AG04450 (cell line): ENCODE measurements at places on chromosomes 12 and 14.

DNA sequence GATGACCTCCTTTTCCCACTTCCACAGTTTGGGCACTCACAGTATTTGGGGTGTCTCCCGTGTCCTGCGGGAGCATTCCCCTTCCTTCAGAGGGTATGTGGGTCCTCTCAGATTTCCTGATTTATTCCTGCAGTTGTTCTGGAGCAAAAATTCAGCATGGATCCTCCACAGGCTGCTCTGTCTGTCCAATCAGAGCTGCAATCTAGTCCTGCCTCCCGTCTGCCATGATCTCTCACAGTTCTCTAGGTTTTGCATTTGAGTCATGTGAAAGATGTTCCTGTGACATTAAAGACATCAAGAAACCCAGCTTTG lies 435.9 kb downstream of the TMTC2 start:
- DNase-seq: no peak

DNA sequence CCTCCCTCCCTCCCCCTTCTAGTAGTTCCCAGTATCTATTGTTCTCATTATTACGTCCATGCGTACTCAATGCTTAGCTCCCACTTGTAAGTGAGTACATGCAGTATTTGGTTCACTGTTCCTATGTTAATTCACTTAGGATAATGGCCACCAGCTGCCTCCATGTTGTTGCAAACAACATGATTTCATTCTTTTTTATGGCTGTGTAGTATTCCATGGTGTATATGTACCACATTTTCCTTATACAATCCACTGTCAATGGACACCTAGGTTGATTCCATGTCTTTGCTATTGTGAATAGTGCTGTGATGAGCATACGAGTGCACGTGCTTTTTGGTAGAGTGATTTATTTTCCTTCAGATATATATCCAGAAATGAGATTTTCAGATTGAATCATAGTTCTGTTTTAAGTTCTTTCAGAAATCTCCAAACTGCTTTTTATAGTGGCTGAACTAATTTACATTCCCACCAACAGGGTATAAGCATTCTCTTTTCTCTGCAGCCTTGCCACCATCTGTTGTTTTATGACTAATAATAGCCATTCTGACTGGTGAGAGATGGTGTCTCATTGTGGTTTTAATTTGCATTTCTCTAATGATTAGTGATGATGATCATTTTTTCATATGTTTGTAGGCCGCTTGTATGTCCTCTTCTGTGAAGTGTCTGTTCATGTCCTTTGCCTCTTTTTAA lies 17.9 kb upstream of the CLEC7A start:
- DNase-seq: no peak

DNA sequence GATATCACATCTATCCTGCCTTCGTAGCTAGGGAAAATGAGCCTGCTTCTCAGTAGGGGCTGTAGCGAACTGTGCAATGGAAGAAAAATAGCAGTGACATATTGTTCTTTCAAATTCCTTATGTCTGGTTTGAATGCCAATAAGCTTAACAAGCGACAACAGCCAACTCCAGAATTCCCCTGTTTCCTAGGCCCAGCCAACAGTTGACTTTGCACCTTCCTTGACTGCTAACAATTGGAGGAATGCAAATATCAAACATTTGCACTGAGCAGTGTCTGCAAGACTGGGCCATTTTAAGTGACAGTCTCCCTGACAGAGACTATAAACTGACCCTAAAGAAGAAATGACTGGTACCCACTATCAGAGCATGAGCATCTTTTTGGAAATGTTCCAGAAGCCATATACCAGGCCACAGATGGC lies 12.0 kb upstream of the SERPINA1 start:
- no peak for DNase-seq

GRCh38 chr14:100467939-100468338 lies 119.3 kb downstream of the BEGAIN start:
- no peak for DNase-seq

GRCh38 chr12:32365473-32366064 lies 33.8 kb upstream of the FGD4 start:
- peak; percentile 47 for DNase-seq
